Spinal cord (tissue), 10 donors: ENCODE measurements at places on chromosomes 5 and 9. TPM values are rescaled to one million over a fixed set of nuclear protein-coding genes. Genes with fewer than 3 reads are reported as not detected.
A peak's percentile ranks its signal among the peaks of the same experiment; 100 is the strongest.

- H3K27me3 ChIP-seq: no peaks in the 10 kb centered on the region
- H3K4me3 ChIP-seq: no peak overlapping the region
- no peaks in the 10 kb centered on the region for H3K4me1 ChIP-seq
- peaks cover 23% of the 10 kb centered on the region for H3K36me3 ChIP-seq
Observed at GRCh38 chr5:14700478-14701436, 36.2 kb downstream of the OTULIN start.

- DNase-seq: no peak
- H3K27ac ChIP-seq: peak overlapping the region; percentile 53
- H3K4me1 ChIP-seq: peaks cover 10% of the 10 kb centered on the region
Observed at GRCh38 chr5:88092958-88093605, 175.6 kb downstream of the TMEM161B start.

Gene SPINK5
- 0.10 TPM for total RNA-seq

DNA sequence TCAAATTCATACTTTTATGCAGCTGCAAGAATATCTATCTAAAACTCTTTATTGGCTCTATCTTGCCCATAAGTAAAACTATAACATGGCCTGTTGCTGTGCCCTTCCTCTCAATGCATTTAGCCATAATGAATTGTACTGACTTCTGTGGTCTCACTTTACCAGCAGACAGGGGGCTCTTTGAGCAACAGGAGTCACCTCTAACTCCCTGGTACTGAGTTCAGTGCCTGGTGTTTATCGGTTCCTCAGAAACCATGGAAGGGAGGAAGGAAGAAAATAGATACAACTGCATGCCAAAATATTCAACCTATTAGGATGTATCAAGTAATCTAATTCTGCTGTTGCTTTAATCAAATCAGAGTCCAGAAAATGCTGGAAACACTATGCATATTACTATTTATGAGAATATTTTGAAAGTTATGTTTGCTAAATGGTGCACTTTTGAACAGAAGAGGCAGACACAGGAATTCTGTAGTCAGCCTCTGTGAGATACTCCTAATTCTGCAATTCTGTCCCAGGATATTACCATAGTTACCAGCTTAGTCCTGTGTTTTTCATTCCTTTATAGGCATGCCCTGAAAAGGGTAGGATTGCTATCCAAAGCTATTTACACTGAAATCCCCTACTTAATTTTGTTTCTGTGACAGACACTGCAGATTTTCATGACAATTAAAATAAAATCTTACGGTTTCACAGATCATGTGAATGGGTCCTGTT lies 89.8 kb downstream of the CD180 start:
- DNase-seq: no peak
- no peaks in the 10 kb centered on the region for H3K4me1 ChIP-seq
- no peaks in the 10 kb centered on the region for H3K27me3 ChIP-seq
- peak overlapping the region; percentile 16 for H3K27ac ChIP-seq

GRCh38 chr9:120882935-120883607 lies 6.1 kb upstream of the PHF19 start:
- no peak for DNase-seq
- peaks cover 5% of the 10 kb centered on the region for H3K4me1 ChIP-seq
- H3K4me3 ChIP-seq: no peak overlapping the region
- no peak overlapping the region for H3K27ac ChIP-seq
- no peaks in the 10 kb centered on the region for H3K36me3 ChIP-seq
- no peaks in the 10 kb centered on the region for H3K27me3 ChIP-seq

DNA sequence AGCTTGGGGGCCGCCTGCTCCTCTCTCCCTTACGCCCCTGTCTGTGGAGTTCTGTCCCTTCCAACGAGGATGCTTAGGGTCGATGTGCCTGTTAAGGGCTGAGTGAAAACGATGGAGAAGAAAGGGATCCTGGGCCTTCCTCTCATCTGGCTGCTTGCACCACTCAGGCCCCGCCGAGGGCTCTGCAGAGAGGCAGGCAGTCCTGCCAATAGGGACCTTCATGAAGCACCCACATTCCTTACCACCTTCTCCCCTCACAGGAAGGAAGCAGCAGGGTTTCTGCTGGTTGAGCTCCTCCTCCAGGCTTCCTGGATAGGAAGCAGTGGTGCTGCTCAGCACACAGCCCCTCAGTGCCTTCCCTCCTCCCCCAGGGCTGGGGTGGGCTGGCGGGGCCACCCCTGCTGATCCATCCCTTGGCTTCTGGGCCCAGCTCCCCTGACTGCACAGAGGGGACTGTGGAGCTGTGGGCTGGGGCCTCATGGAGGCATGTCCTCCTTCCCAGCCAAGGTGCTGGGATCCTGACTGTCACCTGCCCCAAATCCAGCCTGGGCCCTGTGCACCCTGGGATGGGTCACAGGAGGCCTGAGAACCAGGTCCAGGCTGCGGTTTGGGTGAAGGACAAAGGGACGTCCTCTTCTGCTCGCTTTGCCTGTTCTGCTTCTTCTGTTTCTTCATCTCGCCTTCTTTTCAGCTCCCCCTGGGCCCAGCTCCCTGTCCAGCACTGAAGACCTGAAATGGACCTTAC lies 50.5 kb downstream of the AHRR start:
- H3K4me3 ChIP-seq: no peak overlapping the region
- peaks cover 26% of the 10 kb centered on the region for H3K36me3 ChIP-seq
- H3K27ac ChIP-seq: no peak overlapping the region
- DNase-seq: no peak
- H3K4me1 ChIP-seq: peaks cover 23% of the 10 kb centered on the region

Gene ZNF366
- total RNA-seq: 1.7 TPM

GRCh38 chr9:133713150-133713959 lies 24.8 kb downstream of the SARDH start:
- H3K4me1 ChIP-seq: peaks cover 36% of the 10 kb centered on the region
- H3K4me3 ChIP-seq: no peak overlapping the region
- no peak overlapping the region for H3K27ac ChIP-seq
- peaks cover 45% of the 10 kb centered on the region for H3K36me3 ChIP-seq
- no peaks in the 10 kb centered on the region for H3K27me3 ChIP-seq

DNA sequence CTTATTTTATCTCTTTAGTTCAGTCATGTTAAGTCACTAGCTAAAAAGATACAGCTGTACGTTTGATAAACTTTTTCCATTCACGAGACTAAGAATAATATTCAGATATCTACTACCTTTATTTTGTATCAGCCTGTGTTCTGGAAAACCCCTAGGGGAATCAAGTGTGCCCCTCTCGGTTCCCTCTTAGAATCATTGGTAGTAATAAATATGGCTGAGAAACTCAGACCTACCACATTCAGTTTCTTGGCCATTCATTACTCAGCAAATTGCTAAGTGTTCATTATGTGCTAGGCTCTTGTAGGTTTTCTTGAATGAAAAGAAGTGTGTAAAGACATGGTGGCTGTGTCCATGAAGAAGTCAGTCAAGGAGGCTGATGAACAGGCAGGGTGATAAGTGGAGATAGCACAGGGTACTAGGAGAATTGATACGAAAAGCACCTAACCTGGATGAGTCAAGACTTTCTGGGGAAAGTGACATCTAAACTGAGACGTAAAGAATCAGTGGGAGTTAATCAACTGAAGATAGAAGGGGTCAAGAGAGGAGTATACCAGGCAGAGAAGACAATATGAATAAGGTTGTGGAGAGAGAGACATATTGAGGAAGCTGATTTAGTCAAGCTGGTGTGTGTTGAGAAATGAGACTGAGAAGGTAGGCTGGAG lies 86.2 kb downstream of the CSNK1G3 start:
- no peak overlapping the region for H3K4me3 ChIP-seq
- DNase-seq: no peak
- no peaks in the 10 kb centered on the region for H3K36me3 ChIP-seq
- H3K27ac ChIP-seq: no peak overlapping the region
- H3K27me3 ChIP-seq: no peaks in the 10 kb centered on the region
- H3K4me1 ChIP-seq: no peaks in the 10 kb centered on the region

Gene KDM3B
- total RNA-seq: 76.6 TPM

GRCh38 chr9:16112116-16112515 lies 559.3 kb downstream of the CCDC171 start:
- H3K4me3 ChIP-seq: no peak overlapping the region
- H3K36me3 ChIP-seq: no peaks in the 10 kb centered on the region
- H3K27ac ChIP-seq: no peak overlapping the region

GRCh38 chr9:129392093-129392541 lies 214.1 kb upstream of the IER5L start:
- no peak for DNase-seq
- H3K36me3 ChIP-seq: no peaks in the 10 kb centered on the region
- H3K27me3 ChIP-seq: no peaks in the 10 kb centered on the region

- H3K27me3 ChIP-seq: no peaks in the 10 kb centered on the region
- peaks cover 11% of the 10 kb centered on the region for H3K4me1 ChIP-seq
- H3K4me3 ChIP-seq: peak overlapping the region; percentile 98
- H3K27ac ChIP-seq: peak overlapping the region; percentile 99
- no peak for DNase-seq
- H3K36me3 ChIP-seq: no peaks in the 10 kb centered on the region
Observed at GRCh38 chr5:112975721-112976431, 722 bp upstream of the DCP2 start.

DNA sequence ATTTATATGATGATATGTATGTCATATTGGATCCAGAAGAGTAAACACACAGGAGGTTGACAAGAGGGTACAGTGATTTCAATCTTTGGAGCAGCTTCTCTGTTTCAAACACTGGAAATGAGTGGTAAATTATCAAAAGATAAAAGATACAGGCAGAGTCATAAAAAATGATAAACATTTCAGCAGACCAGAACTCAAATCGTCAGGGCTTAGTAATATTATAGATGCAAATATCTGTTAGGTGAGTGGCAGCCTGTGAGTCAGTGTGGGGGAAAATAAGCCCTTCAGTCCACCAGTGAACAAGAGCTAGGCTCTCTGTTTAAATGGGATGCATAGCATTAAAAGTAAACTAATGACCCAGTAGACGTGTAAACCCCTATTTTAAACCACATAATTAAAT lies 1378.1 kb downstream of the EFNA5 start:
- DNase-seq: no peak
- H3K27me3 ChIP-seq: no peaks in the 10 kb centered on the region
- H3K27ac ChIP-seq: no peak overlapping the region
- no peaks in the 10 kb centered on the region for H3K4me1 ChIP-seq

GRCh38 chr9:27204578-27204977 lies 92.4 kb downstream of the EQTN start:
- H3K4me3 ChIP-seq: no peak overlapping the region
- H3K4me1 ChIP-seq: no peaks in the 10 kb centered on the region
- no peak overlapping the region for H3K27ac ChIP-seq
- H3K27me3 ChIP-seq: no peaks in the 10 kb centered on the region

DNA sequence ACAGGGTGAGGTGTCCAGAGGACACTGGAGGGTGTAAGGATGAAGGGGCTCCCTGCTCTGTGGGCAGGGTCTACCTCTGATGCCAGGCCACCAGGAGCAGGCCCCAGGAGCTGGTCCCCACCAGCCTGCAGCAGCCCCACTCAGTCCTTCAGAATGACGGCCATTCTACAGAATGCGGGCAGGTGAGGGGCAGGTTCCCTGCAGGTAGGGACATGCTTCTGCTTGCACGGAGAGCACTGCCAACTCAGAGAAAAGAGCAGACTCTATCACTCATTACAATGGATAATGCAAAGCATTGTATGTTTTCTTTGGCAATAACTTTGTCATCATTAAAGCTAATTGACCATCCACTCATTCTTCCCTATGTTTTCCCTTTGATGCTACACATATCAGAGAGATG lies 39.0 kb downstream of the DDX31 start:
- no peak overlapping the region for H3K27ac ChIP-seq
- H3K36me3 ChIP-seq: peaks cover 36% of the 10 kb centered on the region

Gene ELOVL7
- total RNA-seq: 20.5 TPM

- no peak overlapping the region for H3K4me3 ChIP-seq
- H3K27ac ChIP-seq: no peak overlapping the region
- no peaks in the 10 kb centered on the region for H3K36me3 ChIP-seq
- no peaks in the 10 kb centered on the region for H3K4me1 ChIP-seq
Observed at GRCh38 chr5:113380807-113381326, 53.9 kb downstream of the TSSK1B start.

GRCh38 chr9:86043586-86043985 lies 55.8 kb downstream of the GOLM1 start:
- H3K27me3 ChIP-seq: no peaks in the 10 kb centered on the region
- H3K36me3 ChIP-seq: peaks cover 28% of the 10 kb centered on the region
- H3K4me3 ChIP-seq: no peak overlapping the region
- DNase-seq: no peak

DNA sequence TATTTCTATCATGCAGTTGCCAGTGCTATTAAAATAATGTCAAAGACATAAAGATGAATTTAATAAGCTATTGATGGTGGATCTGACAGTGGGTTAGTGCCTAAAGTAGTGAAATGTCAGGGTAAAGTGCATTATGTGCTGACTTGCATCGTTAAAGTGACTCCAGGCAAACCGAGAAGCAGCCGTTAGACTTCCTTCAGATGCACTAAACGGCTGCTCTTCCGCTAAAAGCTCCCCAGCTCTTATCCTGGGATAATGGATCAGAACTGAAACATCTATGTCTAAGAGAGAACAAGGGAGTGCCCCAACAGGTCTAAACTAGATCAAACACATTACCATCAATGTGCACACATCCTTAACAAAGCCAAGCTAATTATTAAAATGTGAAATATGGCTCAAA lies 468.2 kb downstream of the NTRK2 start:
- no peak overlapping the region for H3K27ac ChIP-seq
- DNase-seq: no peak
- no peak overlapping the region for H3K4me3 ChIP-seq

- no peak for DNase-seq
- no peaks in the 10 kb centered on the region for H3K27me3 ChIP-seq
- H3K4me3 ChIP-seq: no peak overlapping the region
- H3K4me1 ChIP-seq: peaks cover 22% of the 10 kb centered on the region
- H3K27ac ChIP-seq: peak overlapping the region; percentile 7
- peaks cover 4% of the 10 kb centered on the region for H3K36me3 ChIP-seq
Observed at GRCh38 chr5:116507941-116508655, 66.5 kb downstream of the SEMA6A start.

GRCh38 chr5:61148515-61148914 lies 13.8 kb downstream of the SMIM15 start:
- no peaks in the 10 kb centered on the region for H3K27me3 ChIP-seq
- DNase-seq: no peak
- H3K36me3 ChIP-seq: no peaks in the 10 kb centered on the region
- no peaks in the 10 kb centered on the region for H3K4me1 ChIP-seq

Gene SHC3
- total RNA-seq: 29.8 TPM

Gene NRARP
- total RNA-seq: 5.7 TPM

Gene TRIP13
- 5.8 TPM for total RNA-seq

DNA sequence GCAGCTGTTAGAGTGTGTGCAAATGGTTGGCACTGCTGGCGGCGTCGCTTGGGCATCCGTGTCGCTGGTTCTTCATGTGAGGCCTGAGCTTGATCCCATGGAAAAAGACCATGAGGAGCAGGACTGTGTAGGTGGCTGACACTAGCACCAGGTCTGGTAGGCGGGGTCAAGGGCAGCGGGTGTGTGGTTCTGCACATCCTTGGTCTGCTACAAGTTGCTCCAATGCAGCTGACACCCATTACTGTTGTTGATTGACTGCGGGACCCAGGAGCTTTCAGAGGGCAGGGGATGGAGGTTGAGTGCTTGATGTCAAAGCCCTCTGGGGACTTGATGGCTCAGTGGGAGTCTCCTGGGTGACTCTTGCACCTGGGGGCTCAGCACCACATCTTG lies 29.0 kb upstream of the PITX1 start:
- no peak overlapping the region for H3K27ac ChIP-seq
- no peak for DNase-seq
- no peaks in the 10 kb centered on the region for H3K27me3 ChIP-seq
- no peak overlapping the region for H3K4me3 ChIP-seq
- H3K4me1 ChIP-seq: peaks cover 14% of the 10 kb centered on the region

Gene CDC25C
- total RNA-seq: 3.7 TPM
